ENCODE measurements at places on chromosomes 2 and 18. TPM values are rescaled to one million over a fixed set of nuclear protein-coding genes. Genes with fewer than 3 reads are reported as not detected.

The ITGB6 gene
- total RNA-seq, result not detected

The BBS5 gene
- 2.1 TPM for total RNA-seq

The MAL gene
- total RNA-seq, result not detected

The CCDC68 gene
- total RNA-seq, result 0.34 TPM

The MRO gene
- not detected for total RNA-seq

The CD226 gene
- 2.6 TPM for total RNA-seq

DNA sequence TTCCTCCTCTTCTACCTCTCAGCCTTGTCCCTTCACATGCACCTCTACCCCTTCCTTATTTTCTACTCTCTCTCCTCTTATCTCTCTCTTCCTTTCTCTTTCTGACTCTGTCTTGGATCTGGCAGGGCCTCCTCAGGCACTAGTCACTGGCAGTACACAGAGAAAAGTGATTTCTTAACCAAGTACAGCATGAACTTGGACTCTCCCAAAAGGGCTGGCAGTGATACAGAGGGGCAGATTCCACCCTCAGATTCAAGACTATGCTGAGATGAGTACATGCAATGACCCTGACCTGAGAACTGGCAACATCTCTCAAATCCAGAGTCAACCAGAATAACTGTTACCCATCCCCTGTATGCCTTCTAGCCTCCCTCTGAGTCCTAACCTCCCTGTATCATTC lies 4.3 kb downstream of the AOX1 start:
- no peak for DNase-seq
- H3K4me1 ChIP-seq, result peaks cover 12% of the 10 kb centered on the region
- H3K27me3 ChIP-seq, result peaks cover 10% of the 10 kb centered on the region
- H3K27ac ChIP-seq, result no peak overlapping the region
- no peak overlapping the region for H3K4me3 ChIP-seq
- no peaks in the 10 kb centered on the region for H3K36me3 ChIP-seq

DNA sequence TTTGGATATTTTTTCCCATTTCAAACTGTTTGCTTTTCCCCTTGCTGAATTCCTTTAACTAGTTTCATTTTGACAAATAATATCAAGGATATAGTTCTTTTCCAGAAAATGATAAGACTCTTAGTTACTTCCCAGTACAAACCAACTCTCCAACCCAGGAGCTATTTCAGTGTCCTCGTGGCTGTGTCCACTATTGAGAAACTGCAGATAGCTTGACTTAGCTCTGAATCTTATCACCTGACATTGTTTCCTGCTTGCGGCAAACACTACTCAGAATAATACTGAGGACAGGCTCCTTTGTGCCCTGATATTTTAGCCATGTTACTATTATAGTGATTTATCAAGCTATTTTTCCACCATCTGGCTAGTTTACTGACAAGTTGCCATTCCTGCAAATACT lies 74.6 kb downstream of the KLF7 start:
- peaks cover 9% of the 10 kb centered on the region for H3K36me3 ChIP-seq
- no peak overlapping the region for H3K27ac ChIP-seq
- H3K4me1 ChIP-seq, result peaks cover 37% of the 10 kb centered on the region

DNA sequence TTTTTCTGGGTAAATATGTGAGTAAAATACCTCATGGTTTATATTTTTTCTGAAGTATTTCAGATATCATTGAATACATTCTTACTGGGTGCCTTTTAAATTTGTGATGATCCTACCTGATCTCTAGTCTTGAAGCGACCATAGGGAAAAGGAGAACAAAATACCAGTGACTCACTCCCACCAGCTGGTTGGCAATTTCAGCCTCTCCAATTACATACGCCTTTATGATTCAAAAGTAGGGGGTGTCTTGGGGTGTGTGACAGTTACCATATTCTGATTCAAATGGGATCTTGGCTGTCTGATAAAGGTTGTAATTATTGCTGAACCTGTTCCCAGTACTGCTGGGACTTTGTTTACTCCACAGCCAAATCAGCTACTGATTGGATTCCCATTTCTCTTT lies 175.9 kb upstream of the NXPH2 start:
- no peaks in the 10 kb centered on the region for H3K4me1 ChIP-seq
- no peak for DNase-seq
- no peaks in the 10 kb centered on the region for H3K27me3 ChIP-seq

- no peak overlapping the region for H3K27ac ChIP-seq
- no peaks in the 10 kb centered on the region for H3K27me3 ChIP-seq
- no peak overlapping the region for H3K4me3 ChIP-seq
- no peaks in the 10 kb centered on the region for H3K36me3 ChIP-seq
These were observed 24.1 kb downstream of the CHST10 start for GRCh38 chr2:100393362-100393761.

DNA sequence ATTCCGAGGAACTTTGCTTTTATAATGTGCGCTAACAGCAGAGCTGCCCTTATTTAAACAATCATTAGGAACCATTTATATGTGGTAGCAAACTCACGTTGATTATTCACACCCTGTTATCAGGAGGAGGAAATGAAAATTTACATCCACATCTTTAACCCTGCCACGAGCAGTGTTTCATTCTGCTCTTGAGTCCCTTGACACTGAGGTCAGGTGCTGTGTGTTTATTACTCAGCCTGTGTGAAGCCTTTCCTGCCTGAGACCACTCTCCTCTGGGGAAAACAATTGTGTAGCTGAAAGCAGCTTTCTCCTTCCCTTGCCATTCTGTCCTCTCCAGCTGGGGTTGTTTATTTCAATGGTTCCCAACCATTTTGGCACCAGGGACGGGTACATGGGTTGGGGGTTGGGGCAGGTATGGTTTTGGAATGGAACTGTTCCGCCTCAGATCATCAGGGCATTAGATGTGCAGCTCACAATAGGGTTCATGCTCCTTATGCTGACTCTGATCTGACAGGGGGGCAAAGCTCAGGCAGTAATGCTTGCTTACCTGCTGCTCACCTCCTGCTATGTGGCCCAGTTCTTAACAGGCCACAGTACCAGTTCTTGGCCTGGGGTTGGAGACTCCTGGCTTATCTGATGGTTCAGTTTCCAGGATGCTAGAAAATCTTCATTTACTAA lies 651.1 kb downstream of the TDRD15 start:
- H3K27me3 ChIP-seq, result no peaks in the 10 kb centered on the region
- H3K27ac ChIP-seq, result no peak overlapping the region
- no peaks in the 10 kb centered on the region for H3K36me3 ChIP-seq
- H3K4me1 ChIP-seq, result no peaks in the 10 kb centered on the region
- no peak for DNase-seq

GRCh38 chr2:112152476-112153178 lies 14.4 kb downstream of the FBLN7 start:
- H3K4me3 ChIP-seq, result no peak overlapping the region
- H3K36me3 ChIP-seq, result no peaks in the 10 kb centered on the region
- no peak for DNase-seq
- H3K27ac ChIP-seq, result no peak overlapping the region
- H3K27me3 ChIP-seq, result no peaks in the 10 kb centered on the region
- H3K4me1 ChIP-seq, result peaks cover 20% of the 10 kb centered on the region

- H3K4me1 ChIP-seq, result no peaks in the 10 kb centered on the region
- no peaks in the 10 kb centered on the region for H3K36me3 ChIP-seq
- no peak for DNase-seq
- no peak overlapping the region for H3K27ac ChIP-seq
- H3K4me3 ChIP-seq, result no peak overlapping the region
- H3K27me3 ChIP-seq, result no peaks in the 10 kb centered on the region
These were observed 296.5 kb upstream of the GYPC start for GRCh38 chr2:126359494-126359893.

Measured in B cell (primary cell).